ENCODE measurements at places on chromosomes 16 and 17. TPM values are rescaled to one million over a fixed set of nuclear protein-coding genes. Genes with fewer than 3 reads are reported as not detected.

DNA sequence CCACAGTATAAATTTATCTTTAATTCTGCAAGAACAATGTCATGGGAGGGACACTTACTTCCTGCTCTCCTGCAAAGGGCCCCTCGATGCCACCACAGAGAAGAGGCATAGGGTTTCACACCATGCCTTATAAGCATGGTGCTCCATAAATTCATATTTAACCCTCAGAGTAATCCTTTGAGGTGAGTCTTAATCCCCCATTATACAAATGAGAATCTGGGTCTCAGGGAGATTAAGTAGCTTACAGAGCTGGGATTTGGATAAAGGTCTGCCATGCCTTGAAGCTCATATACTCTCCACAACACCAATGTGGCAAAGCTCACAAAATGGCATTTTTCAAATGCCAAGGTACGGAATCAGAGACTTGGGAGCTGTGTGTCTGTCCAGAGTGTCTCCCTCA lies 268.5 kb upstream of the CCL2 start:
- H3K36me3 ChIP-seq, result no peaks in the 10 kb centered on the region
- no peak for DNase-seq
- H3K4me3 ChIP-seq, result no peak overlapping the region
- no peaks in the 10 kb centered on the region for H3K27me3 ChIP-seq
- no peaks in the 10 kb centered on the region for H3K4me1 ChIP-seq

DNA sequence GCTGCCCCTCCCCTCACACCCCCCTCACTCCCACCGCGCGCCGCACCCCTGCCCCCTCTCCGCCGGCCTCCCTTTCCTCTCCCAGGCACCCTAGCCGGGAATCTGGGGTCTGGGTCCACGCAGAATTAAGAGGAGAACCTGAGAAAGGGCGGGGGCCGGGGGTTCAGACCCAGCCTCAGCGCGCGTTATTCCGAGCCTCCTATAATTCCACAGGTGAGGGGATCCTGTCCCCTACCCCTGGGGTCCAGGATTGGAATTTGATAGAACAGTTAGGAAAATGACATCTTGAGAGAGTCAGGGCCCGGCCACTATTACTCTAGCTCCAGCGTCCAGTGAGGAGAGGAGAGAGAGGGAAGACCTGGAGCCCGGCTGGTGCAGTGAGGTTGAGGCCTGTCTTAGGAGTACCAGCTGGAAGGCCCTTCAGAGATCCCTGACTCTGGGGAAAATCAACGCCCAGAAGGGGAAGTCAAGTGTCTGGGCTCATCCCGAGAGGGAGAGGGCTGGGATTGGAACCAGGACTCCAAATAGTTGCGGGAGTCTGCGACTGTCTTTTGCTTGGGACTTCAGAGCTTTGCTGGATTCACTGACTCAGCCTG lies 17.3 kb downstream of the GRB7 start:
- peak overlapping the region; percentile 71 for H3K4me3 ChIP-seq
- no peaks in the 10 kb centered on the region for H3K27me3 ChIP-seq
- no peaks in the 10 kb centered on the region for H3K36me3 ChIP-seq
- peaks cover 20% of the 10 kb centered on the region for H3K4me1 ChIP-seq

Gene KIF2B
- 0.11 TPM for total RNA-seq

Gene ABCC3
- 189 TPM for total RNA-seq

DNA sequence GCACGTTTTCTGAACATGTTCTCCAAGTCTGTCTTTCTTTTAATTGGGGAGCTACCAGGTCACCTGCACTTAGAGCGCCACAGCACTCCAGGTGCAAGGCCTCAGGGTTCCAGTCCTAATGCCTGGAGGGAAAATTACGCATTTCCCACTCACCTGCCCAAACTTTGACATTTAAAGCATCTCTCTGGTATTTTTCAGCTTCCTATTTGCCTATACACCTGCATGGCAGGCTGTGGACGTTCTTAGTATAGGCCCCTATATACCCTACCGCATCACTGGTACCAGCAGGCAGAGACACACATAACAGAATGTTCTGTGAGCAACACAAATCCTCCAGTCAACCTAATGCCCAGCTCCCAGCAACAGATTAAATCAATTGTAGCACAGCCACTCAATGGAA lies 213.3 kb downstream of the MRTFB start:
- H3K27ac ChIP-seq, result no peak overlapping the region
- no peak overlapping the region for H3K4me3 ChIP-seq
- no peaks in the 10 kb centered on the region for H3K36me3 ChIP-seq
- H3K27me3 ChIP-seq, result no peaks in the 10 kb centered on the region

GRCh38 chr17:16484445-16485175 lies 7.4 kb downstream of the LRRC75A start:
- H3K36me3 ChIP-seq, result no peaks in the 10 kb centered on the region
- H3K4me3 ChIP-seq, result no peak overlapping the region

DNA sequence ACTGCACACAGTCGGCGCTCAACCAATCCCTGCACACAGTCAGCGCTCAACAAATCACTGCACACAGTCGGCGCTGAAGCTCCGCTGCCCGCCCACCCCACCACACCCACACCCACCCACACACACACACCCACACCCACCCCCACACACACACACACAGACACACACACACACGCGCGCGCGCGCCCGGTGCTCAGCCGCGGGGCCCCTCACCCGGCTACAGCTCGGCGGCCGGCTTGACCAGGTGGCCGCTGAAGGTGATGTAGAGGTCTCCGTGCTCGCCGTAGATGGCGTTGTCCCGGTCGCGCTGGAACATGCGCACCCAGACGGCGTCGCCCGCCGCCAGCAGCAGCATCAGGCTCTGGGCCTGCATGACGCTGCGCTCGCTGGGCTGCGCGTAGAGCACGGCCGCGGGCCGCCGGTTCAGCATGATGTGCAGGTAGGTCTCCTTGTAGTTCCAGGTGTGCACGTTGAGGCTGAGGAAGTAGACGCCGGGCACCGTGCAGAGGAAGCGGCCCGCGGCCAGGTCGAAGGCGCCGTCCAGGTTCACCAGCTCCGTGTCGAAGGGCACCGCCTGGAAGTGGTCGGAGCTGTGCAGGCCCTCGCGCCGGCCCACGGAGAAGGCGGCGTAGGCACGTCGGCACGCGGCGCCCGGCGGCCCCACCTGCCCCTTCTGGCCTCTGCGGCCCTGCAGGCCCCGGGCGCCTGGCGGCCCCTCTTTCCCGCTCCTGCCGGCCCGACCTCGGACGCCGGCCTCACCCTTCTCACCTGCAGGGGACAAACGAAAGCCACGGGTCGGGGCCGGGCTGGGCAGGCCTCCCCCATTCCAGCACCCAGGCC lies 2.5 kb downstream of the C1QTNF8 start:
- DNase-seq, result no peak
- no peak overlapping the region for H3K27ac ChIP-seq
- H3K36me3 ChIP-seq, result no peaks in the 10 kb centered on the region

DNA sequence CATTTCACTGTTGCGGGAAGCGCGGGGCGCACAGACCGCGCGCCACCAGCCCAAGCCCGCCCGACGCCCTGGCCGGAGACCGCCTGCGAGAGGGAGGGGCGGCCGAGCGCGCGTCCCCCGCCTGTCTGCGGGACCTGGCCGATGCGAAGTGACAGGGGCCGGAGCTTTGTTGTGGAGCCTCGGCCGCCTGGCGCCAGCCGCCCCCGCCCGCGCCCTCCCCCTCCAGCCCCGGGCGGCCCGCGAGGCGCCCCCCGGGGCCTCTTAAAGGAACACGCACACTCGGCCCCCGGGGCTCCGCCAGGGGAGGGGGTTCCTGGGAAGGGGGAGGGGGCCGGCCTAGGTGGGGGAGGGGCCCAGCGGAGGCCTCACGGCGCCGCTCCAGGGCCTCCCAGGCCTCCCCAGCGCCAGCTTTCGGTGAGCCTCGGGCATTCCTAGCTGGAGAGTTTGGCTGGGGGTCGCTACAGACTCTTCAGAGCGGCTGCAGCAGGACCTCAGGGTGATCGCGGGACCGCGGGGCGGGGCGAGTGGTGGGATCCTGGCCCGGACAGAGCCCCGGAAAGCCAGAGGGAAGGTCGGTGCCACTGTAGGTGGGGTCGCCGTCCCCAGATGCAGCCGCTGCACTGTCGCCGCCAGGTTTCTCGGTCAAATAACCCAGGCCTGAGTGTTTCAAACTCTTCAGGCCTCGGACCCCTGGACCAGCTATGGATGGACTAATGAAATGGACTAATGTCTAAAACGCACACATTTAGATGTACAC lies 2.4 kb upstream of the TBX2 start:
- no peak for DNase-seq
- H3K4me3 ChIP-seq, result no peak overlapping the region
- H3K27ac ChIP-seq, result peak overlapping the region; percentile 53
- H3K36me3 ChIP-seq, result no peaks in the 10 kb centered on the region
- H3K27me3 ChIP-seq, result peaks cover 22% of the 10 kb centered on the region

Gene PITPNM3
- total RNA-seq, result 10.9 TPM

- H3K36me3 ChIP-seq, result no peaks in the 10 kb centered on the region
- H3K27me3 ChIP-seq, result no peaks in the 10 kb centered on the region
- DNase-seq, result no peak
- no peak overlapping the region for H3K4me3 ChIP-seq
- H3K27ac ChIP-seq, result no peak overlapping the region
Measured at GRCh38 chr17:34645594-34645993, 66.2 kb downstream of the TMEM132E start.

Gene SPATA22
- 0.67 TPM for total RNA-seq

All from thyroid gland (tissue), 4 donors.